Fibroblast of skin of scalp (primary cell): ENCODE measurements at places on chromosomes 7 and 10.

DNA sequence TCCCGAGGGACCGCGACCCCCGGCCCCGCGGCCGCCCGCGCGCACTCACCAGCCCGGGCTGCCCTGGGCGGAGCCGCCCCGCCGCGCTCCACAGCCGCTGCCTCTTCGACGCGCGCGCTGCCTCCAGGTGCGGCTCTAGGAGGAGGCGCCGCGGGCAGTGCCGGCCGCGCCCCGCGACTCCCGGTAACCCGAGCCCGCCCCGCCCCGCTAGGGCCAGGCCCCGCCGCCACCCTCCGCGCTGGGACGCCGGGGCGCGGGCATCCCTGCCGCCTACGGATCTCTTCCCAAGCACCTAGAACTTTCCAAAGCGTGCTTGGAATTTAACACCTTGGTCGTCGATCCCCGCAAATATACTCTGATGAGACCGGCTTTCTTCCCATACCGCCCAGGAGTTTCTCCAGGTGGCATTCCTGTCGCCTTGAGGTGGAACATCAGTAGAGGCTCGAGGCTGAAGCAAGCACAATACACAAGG lies at the start of gene SLC26A5:
TSS of gene SLC26A5 (minus strand) at position 159 of the 472 bp plus-strand sequence. CDS start 24,693 bp downstream, outside the sequence.
- no peak for DNase-seq

DNA sequence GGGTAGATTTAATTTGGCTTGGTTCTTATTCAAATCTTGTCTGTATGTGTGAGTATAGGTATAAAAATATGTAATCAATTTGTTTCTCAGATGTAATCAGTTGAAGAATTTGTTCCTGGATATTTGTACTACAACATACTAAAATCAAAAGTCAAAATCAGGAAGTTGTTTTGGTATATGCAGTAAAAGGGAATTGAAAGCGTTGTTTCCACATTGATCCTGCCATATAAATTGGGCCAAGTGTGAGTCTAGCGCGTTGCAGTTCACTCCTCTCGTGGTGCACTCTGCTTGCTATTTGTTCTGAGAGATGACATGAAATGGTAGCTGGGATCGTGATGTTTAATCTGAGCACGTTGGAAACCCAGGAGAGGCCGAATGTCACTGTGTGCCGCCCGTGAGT lies 55.9 kb downstream of the SHH start:
- no peak for DNase-seq

DNA sequence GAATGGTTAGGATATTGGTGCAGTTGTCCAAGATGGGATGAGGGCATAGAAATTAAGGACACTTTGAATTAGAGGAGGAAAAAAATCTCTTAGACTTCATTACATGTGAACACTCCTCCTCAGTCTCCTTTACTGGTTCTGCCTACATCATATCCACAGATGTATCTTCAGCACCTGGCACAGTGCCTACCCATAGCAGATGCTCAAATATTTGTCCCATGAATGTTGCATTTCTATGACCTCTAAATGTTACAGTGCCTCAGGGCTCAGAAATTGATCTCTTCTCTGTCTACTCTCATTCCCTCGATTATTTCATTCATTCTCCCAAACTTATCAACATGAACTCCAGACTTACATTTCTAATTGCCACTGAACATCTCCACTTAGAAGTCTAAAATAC lies 17.1 kb downstream of the CNNM1 start:
- peak; percentile 68 for DNase-seq

- no peak for DNase-seq
Observed at GRCh38 chr7:27100694-27101170, 1.8 kb downstream of the HOXA2 start.

DNA sequence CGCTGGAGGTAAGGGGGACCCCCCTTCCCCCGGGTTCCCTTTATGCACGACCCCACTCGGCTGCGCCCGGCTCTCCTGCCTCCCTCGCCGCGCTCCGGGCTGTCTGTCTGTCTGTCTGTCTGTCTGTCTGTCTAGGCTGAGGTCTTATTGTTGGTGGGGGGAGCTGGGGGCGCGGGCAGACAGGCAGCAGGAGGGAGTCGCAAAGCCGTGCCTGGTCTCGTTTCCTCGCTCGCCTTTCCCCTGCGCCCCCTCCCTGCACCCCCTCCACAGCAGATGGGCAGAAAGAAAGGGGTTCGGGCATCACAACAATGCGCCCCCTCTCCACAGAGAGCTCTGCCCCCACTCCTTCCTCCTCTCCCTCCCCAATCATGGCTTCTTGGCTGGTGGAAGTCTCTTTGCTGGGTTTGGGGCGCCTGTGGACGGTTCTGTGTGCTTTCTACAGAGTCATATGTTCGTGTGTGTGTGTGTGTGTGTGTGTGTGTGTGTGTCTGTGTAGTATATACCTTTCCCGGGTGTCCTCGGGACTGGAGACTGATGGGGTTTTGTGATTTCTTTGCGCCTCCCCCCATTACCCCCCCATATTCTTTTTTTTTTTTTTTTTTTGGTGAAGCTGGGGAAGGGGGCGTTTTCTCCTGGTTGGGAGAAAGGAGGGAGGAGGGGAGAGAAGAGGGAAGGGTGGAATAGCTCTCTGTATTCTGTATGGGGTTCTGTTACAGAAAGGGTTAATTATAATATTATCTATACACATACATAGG lies 1.9 kb downstream of the AUTS2 start:
- DNase-seq, result peak; percentile 27

DNA sequence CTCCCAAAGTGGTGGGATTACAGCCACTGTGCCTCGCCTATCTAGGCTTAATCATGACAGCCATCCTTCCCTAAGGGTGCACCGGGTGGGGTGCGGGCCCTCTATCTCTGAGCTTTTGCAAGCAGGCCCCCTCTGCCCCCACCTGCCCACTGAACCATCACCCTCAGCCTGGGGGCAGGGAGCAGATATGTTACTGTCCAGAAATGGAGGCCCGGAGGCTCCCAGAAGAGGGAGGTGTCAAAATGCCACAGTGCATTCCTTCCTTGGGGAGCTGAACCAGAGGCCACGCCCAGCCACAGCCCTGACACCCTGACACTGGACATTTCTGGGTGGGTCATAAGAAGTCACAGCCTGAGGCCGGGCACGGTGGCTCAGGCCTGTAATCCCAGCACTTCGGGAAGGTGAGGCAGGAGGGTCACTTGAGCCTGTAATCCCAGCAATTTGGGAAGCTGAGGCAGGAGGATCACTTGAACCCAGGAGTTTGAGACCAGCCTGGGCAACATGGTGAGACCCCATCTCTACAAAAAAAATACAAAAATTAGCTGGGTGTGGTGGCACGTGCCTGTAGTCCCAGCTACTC lies 129.8 kb upstream of the TNRC18 start:
- peak; percentile 40 for DNase-seq

- peak; percentile 49 for DNase-seq
Observed at GRCh38 chr7:36487756-36488336, 98.2 kb downstream of the ANLN start.

DNA sequence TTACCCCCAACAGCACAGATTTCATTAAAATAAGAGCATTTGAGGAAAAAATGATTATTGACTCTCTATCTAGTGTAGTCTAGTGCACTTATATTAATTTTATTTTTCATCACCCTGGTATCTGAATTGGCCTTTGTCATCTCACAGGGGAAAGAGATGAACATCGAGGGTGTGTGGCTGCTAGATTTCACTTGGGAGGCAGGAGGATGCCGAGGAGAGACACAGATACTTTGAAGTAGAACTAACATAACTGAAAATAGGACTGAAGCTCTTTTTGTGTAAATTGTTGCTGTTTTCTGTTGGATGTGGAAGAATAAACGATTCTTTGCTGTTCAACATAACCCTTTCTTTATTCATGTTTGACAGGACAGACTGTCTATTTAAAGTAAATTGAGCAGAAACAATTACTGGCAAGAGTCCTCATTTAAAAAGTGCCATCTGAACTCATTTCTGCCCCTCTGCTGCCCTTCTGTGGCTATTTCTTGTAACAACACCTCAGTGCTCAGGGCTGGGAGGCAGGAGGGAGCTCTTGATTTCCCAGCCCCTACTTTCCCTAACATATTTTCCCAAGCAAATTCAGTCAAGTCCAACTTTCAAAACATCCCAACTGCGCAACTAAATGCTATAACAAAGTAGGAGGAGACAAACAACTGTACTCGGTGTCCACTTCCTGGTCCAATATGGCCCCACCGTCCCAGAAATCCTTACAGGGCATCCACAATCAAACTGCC lies 15.6 kb downstream of the LYZL1 start:
- DNase-seq, result peak; percentile 75

DNA sequence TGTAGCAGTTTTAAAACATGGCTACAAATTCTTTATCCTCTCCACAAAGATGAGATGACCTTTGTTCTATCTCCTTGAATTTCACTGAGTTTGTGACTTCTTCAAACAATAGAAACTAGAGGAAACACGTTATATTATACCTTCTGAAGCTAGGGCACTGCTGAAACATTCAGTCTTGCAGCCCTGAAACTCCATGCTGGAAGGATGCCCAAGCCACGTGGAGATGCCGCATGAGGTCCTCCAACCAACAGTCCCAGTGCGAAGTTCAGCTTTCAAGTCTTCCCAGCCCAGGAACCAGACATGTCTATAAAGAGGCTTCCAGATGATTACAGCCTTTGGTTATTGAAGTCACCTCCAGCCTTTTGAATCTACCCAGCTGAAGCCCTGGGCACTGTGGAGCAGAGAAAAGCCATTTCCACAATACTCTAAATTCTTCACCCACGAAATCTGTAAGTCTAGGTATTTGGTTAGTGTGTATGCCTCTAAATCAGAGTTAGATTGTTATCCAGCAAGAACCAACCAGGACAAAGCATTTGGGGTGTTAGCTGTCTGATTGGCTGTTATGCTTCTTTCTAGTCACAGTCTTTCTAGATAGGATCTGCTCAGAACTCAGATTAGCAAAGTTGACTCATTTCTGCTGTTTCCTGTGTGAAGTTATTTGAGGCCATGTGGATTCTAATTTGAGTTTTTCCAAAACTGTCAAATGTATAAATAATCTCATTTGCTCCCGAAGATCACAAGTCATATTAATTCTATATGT lies 186.5 kb upstream of the TMEM72 start:
- DNase-seq, result peak; percentile 85

DNA sequence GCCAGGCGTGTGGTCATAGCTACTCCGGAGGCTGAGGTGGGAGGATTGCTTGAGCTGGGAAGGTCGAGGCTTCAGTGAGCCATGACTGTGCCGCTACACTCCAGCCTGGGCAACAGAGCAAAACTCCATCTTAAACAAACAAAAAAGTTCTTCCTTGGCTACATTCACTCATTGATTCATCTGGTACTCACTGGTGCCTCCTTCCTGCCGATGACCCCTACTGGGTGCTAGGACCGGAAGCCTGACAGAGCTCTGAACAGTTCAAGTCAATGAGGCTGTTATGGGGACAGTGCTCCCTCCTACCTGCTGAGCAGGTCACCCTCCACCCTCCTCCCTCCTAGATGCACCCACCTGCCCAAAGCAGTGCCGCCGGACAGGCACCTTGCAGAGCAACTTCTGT lies 4.9 kb downstream of the PCOLCE start:
- DNase-seq, result no peak

DNA sequence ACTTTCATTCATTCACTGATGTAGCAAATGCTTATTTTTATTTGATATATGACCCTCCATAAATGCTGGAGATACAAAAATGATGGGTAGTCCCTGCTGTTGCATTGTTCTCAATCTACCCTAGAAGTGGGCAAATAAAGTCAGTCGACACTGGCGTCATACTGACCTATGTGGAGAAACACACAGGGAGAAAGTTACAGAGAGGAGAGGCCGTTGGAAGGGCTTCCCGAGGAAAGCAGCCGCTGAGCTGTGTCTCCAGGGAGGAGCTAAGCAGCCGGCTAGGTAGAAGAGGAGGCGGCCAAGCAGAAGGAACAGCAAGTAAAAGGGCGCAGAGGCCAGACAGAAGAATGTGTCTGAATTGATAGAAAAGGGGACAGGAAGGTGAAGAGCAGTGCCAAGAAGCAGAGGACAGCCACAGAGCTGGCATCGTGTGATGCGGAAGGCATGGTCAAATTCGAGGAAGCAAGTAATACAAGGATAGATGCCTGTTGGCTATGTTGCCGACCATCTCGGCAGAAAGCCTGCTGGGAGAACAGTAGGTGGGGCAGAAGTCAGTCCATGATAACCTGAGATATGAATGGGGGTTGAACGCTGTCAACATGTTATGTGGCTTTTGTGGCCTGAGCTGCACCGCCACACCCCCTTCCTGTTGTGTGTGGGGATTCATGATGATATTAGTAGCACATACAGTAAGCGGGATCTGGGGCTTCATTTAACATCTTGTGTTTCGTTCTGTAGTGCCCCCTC lies 25.9 kb downstream of the ST8SIA6 start:
- DNase-seq, result no peak

DNA sequence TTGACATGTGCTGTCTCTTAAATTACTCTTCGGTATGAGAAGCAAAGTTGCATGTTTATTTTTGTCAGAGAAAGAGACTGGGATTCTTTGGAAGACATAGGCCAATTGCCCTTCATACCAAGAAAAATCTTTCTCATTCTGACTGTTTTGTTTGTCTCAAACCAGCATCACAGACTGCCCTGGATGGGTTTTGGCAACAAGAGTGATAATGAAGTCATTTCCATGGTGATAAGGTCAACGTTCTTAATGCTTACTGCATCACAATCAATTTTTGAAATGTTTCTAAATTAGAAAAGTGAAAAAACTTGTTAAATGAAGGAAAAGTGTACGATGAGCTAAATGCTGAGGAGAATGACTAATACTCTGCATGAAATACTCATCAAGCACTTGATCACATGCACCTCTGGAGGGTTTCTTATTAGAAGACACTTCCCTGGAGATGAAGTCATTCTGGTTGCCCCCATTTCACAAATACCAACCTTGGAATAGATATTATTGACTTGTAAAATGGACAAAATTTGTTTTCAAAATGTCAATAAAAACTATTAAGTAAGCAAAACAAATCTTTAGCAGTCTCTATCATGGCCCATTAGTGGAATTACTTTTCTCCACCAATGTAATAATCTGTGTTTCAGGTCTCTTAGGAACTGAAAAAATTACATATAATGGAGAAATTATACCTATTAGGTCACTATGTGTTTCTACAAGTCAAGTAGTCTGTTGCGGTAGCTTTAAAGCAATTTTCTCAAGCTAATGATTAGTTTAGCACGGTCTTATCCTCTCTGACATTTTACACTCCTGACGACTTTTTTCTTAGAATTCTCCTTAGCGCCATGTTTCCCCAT lies 19.9 kb upstream of the SEC61G start:
- no peak for DNase-seq
